ENCODE measurements at places on chromosomes 3 and 15. TPM values are rescaled to one million over a fixed set of nuclear protein-coding genes. Genes with fewer than 3 reads are reported as not detected.

Gene CACNA2D3
- total RNA-seq: 3.3 TPM

Gene PRRT3
- 2.7 TPM for total RNA-seq

DNA sequence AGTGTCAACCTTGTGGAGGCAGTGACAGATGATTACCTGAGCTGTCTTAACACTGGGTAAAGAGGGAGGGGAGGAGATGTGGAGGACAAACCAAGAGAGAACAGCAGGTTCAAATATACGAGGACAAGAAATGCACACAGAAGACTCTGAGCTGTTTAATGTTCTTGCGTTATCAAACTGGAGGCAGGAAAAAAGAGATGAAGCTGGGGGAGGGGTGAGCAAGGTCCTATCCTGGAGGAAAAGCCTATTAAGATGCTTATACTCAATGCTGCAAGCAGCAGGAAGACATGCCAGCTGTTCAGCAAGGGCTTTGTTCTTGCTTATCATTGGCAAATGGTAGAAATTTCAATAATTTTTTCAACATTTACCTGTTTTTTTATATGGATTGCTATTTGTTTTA lies 345.7 kb upstream of the TRIM42 start:
- DNase-seq: no peak

- no peak for DNase-seq
These were observed 102.7 kb upstream of the AGBL1 start for GRCh38 chr15:85976986-85977385.

- DNase-seq: peak; percentile 21
These were observed 56.6 kb downstream of the MESD start for GRCh38 chr15:80932989-80933388.

Gene DGKG
- total RNA-seq: 2.4 TPM

Gene ZNF621
- total RNA-seq: 26.0 TPM

DNA sequence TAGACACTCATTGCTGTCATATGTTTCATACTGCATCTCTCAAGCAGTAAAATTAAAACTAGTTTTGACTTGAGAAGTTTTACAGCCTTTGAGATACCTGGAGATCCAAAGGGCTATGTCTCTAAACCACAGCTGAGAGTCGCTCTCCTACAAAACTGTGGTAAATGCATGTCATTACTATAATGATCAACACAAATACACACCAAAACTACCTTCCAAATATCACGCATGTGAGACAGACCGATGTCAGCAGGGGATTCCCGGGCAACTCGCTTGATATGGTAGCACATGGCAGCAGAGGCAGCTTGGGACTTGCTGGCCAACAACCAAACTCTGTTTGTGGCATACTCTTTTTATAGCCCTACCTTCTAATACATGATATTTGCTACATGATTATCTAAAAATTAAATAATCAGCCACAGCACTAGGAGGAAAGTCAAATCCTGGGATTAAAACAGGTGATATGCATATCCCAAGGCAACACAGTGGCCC lies 56.3 kb downstream of the PDZRN3 start:
- DNase-seq: no peak

DNA sequence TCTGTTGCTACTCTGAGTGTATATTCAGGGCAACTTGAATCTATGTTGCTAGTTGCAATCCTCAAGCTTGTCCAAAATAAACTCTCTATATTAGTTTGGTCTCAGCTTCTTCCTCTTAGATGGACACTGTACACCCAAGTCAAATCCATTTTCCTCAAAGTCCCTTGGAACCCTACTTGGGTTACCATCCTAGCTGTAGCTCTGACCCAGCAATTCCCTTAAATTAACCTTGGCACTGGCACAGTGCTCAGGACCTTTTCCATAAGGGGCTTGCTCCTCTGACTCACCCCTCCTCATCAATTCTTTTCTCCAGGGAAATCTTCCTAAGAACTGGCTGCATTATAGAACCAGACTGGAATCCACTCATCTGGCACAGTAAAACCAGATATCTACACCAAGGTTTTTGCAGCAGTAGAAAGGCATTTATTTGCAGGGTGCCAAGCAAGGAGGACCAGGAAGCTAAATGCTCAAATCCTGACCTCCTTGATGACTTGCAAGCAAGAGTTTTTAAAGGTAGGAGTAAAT lies 44.9 kb upstream of the B3GALNT1 start:
- no peak for DNase-seq

- no peak for DNase-seq
These were observed 31.7 kb upstream of the IP6K2 start for GRCh38 chr3:48748754-48749153.

- DNase-seq: no peak
These were observed 216.1 kb upstream of the CDIN1 start for GRCh38 chr15:36363335-36363734.

GRCh38 chr3:131973731-131974130 lies 61.1 kb downstream of the CPNE4 start:
- no peak for DNase-seq

DNA sequence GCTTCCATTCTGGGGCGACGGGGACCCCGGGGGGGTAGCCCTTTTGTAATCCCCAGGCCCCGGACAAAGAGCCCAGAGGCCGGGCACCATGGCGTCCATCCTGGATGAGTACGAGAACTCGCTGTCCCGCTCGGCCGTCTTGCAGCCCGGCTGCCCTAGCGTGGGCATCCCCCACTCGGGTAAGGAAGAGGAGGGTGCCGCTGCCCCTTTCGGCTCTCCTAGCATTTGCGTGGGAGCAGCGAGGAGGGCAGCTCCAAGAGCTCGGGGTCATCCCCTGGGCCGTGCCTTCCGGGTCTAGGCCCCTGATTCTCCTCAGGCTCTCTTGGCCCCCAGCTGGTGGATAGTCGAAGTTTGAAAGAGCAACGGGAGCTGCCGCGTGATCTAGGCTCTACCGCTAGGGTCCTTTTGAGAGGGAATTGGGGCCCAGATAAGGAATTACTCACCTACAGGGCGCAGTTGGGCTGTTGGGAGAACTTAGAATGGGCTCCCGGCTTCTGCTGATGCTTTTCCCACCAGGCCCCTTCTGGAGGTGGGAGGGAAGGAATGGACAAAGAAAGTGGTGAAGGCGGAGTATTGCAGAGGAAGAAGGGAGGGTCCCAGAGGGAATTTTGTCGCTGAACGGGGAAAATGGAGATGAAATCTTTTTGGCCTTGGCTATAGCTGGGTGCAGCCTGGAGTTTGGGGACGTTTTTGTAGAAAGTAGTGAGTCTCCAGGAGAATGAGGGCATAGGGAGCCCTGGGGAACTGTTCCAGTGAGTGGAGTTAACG lies 615 bp downstream of the VPS18 start:
- DNase-seq: peak; percentile 45

GRCh38 chr3:169666076-169666375 lies 2.5 kb upstream of the MECOM start:
- no peak for DNase-seq

- no peak for DNase-seq
These were observed 143.8 kb downstream of the STT3B start for GRCh38 chr3:31676556-31676955.

Measured in tibial nerve (tissue), 4 donors.